ENCODE measurements at places on chromosomes 3 and 15.

DNA sequence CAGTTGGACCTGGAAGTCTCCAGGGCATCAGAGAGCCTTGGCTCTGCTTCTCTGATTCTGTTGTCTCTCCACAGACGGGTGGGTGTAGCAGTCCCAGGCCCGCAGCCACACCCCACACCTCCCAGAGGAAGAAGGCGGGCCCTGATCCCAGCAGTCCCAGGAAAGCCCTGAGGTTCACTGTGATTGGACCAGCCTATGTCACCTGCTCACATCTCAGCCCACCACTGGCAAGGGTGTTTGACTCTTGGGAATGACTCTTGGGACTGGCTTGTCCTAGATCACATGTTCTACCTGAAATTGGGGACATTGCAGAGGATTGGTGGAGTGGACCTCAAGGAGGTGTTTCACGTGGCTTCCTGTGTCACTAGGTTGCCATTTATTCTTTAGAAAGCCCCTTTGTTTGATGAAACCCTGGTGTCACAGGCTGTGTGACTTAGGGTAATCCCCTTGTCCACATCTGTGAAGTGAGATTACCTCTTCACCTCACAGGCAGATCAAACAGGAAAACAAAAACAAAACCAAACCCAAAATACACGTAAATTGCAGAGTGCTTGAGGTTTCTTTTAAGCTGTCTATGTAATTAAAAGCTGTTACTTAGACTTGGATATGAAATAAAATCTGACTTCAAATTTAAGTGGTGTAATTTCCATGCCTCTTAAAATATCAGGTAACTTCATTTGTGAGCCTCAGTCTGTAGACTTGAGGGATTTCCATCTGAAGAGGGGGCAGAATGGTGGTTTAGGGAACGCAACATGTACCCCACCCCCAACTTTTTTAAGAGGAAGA is 26.7 kb downstream of the FLNB start:
- no peaks in the 10 kb centered on the region for H3K27me3 ChIP-seq
- no peak for DNase-seq
- H3K36me3 ChIP-seq = no peaks in the 10 kb centered on the region
- H3K27ac ChIP-seq = no peak overlapping the region
- H3K4me1 ChIP-seq = peaks cover 5% of the 10 kb centered on the region
- no peak overlapping the region for H3K4me3 ChIP-seq

GRCh38 chr3:139758654-139759291 is 81.0 kb upstream of the NMNAT3 start:
- H3K4me1 ChIP-seq = no peaks in the 10 kb centered on the region
- H3K4me3 ChIP-seq = no peak overlapping the region
- no peaks in the 10 kb centered on the region for H3K36me3 ChIP-seq
- no peak overlapping the region for H3K27ac ChIP-seq

DNA sequence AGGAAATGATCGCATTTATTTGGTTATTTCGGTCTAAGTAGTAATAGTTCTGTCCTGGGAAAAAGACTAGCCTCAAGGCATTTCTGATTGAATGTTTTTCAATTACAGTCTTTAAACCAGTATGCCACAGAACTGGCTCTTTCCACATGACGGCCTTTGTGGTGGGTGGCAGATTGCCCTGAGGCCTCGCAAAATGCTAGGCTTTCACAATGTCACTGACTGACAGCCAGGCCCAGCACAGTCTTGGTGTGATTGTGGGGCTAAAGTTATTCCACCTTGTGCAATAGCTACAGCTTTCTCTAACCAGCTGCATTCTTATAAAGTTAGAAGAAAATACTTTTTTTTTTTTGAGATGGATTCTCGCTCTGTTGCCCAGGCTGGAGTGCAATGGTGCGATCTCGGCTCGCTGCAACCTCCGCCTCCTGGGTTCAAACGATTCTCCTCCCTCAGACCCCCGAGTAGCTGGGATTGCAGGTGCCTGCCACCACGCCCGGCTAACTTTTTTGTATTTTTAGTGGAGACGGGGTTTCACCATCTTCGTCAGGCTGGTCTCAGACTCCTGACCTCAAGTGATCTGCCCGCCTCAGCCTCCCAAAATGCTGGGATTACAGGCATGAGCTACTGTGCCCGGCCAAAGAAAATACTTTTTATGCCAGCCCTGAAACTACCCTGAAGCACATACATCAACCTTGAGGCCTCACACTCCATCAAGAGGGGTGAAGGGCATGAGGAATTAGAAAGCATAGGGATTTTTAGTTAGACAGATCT is 2.5 kb upstream of the ADIPOQ start:
- H3K27ac ChIP-seq = no peak overlapping the region
- H3K4me1 ChIP-seq = no peaks in the 10 kb centered on the region
- no peak overlapping the region for H3K4me3 ChIP-seq
- H3K27me3 ChIP-seq = no peaks in the 10 kb centered on the region

DNA sequence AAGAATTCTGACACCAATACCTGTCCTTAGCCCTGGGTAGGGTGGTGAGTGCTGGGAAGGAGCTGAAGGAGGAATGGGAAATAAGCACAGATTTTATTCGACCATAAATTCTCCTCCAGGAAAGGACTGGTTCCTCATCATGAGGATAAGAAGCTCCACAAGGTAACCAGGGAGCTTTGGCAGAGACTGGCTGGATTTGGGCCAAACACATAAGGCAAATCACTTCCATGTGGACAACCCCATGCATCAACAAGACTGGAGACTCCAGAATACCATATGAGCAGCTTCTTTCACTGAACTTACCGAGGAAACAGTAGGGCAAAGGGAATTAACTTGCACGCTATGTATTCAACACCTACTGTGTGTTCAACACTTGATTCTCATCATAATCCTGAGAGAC is 312.5 kb downstream of the NTRK3 start:
- H3K4me3 ChIP-seq = no peak overlapping the region
- DNase-seq = no peak
- H3K36me3 ChIP-seq = no peaks in the 10 kb centered on the region
- no peaks in the 10 kb centered on the region for H3K4me1 ChIP-seq

GRCh38 chr15:24823473-24823872 is 131.3 kb upstream of the SNRPN start:
- H3K4me3 ChIP-seq = no peak overlapping the region
- no peaks in the 10 kb centered on the region for H3K36me3 ChIP-seq
- H3K27ac ChIP-seq = no peak overlapping the region
- DNase-seq = peak; percentile 92
- H3K4me1 ChIP-seq = no peaks in the 10 kb centered on the region

- H3K27ac ChIP-seq = no peak overlapping the region
- no peaks in the 10 kb centered on the region for H3K4me1 ChIP-seq
- no peaks in the 10 kb centered on the region for H3K27me3 ChIP-seq
- no peak overlapping the region for H3K4me3 ChIP-seq
- no peak for DNase-seq
- H3K36me3 ChIP-seq = no peaks in the 10 kb centered on the region
Measured at GRCh38 chr3:64612916-64613526, 74.8 kb downstream of the ADAMTS9 start.

- no peaks in the 10 kb centered on the region for H3K27me3 ChIP-seq
- no peak overlapping the region for H3K27ac ChIP-seq
- no peaks in the 10 kb centered on the region for H3K4me1 ChIP-seq
- no peak overlapping the region for H3K4me3 ChIP-seq
- DNase-seq = no peak
Measured at GRCh38 chr15:72033711-72034110, 84.2 kb downstream of the MYO9A start.

GRCh38 chr3:183489455-183490210 is 61.2 kb upstream of the MCF2L2 start:
- H3K4me1 ChIP-seq = no peaks in the 10 kb centered on the region
- H3K27me3 ChIP-seq = no peaks in the 10 kb centered on the region
- no peak overlapping the region for H3K27ac ChIP-seq
- DNase-seq = no peak
- H3K4me3 ChIP-seq = no peak overlapping the region

GRCh38 chr3:169964176-169964575 is 2.4 kb upstream of the SEC62 start:
- no peak for DNase-seq
- no peaks in the 10 kb centered on the region for H3K27me3 ChIP-seq
- no peaks in the 10 kb centered on the region for H3K36me3 ChIP-seq

DNA sequence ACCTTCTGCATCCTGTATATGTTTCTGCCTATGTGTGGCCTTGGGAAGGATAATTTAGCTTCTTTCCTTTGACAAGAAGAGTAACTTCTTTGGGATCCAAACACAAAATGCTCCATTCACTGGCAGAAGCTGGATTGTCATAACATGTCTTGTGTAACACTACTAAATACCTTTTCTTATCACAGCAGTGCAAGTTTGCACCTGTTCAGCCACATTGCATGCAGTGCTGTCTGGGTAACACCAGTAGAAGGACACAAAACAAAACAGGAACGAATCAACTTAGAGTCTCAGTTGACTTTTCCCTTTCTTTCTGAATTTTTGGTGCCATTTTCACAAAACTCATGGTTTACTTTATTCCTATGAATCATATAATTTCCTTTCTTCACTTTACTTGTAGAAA is 43.6 kb upstream of the TNIK start:
- no peak overlapping the region for H3K4me3 ChIP-seq
- no peak for DNase-seq
- H3K27ac ChIP-seq = no peak overlapping the region

- peaks cover 3% of the 10 kb centered on the region for H3K36me3 ChIP-seq
- no peaks in the 10 kb centered on the region for H3K27me3 ChIP-seq
- H3K4me1 ChIP-seq = no peaks in the 10 kb centered on the region
- H3K27ac ChIP-seq = no peak overlapping the region
- H3K4me3 ChIP-seq = no peak overlapping the region
Measured at GRCh38 chr3:9013782-9014563, 50.7 kb upstream of the RAD18 start.

- no peak overlapping the region for H3K4me3 ChIP-seq
- DNase-seq = no peak
- peaks cover 1% of the 10 kb centered on the region for H3K4me1 ChIP-seq
Measured at GRCh38 chr3:111080413-111080812, 8.8 kb downstream of the NECTIN3 start.

GRCh38 chr3:161452179-161452578 is 44.4 kb upstream of the OTOL1 start:
- H3K27me3 ChIP-seq = no peaks in the 10 kb centered on the region
- H3K4me3 ChIP-seq = no peak overlapping the region
- no peaks in the 10 kb centered on the region for H3K36me3 ChIP-seq
- no peaks in the 10 kb centered on the region for H3K4me1 ChIP-seq
- no peak for DNase-seq

- no peaks in the 10 kb centered on the region for H3K27me3 ChIP-seq
- DNase-seq = no peak
- no peak overlapping the region for H3K27ac ChIP-seq
- H3K4me1 ChIP-seq = peaks cover 4% of the 10 kb centered on the region
- no peak overlapping the region for H3K4me3 ChIP-seq
Measured at GRCh38 chr15:53835309-53835708, 75.8 kb upstream of the WDR72 start.

DNA sequence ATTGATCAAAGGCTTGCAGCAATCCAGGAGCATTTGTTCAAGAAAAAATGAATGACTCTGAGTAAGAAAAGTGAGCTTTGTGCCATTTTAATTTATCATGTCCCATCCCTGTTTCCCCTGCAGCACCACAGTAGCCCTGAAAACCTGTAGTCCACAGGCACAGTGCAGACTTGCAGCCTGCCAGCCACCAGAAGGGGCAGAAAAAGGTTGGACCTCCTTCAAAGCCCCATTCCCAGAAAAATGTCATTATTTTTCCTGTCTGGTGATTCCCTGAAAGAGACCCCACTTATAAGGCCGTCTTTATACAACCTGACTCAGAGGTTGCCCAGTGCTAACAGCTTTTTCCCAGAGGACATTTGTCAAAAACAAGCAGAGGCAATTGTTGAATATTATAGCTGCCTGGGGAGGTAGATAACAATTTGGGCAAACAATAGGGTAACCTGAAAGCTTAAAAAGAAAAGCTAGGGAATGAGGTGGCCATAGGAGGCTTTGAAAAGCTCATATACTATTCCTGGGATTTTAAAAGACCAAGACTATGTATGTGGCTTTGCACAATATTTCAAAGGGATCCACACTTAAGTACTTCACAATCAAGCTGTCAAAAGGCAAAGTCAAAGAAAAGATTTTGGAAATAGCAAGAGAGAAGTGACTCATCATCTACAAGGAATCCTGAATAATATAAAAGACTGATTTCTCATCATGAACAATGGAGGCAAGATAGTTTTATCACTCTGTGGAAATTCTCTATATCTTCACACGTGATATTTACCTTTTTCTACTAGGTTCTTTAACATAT is 136.8 kb upstream of the PLXNA1 start:
- no peak overlapping the region for H3K27ac ChIP-seq
- no peak overlapping the region for H3K4me3 ChIP-seq
- H3K36me3 ChIP-seq = no peaks in the 10 kb centered on the region
- H3K27me3 ChIP-seq = no peaks in the 10 kb centered on the region
- H3K4me1 ChIP-seq = peaks cover 11% of the 10 kb centered on the region

DNA sequence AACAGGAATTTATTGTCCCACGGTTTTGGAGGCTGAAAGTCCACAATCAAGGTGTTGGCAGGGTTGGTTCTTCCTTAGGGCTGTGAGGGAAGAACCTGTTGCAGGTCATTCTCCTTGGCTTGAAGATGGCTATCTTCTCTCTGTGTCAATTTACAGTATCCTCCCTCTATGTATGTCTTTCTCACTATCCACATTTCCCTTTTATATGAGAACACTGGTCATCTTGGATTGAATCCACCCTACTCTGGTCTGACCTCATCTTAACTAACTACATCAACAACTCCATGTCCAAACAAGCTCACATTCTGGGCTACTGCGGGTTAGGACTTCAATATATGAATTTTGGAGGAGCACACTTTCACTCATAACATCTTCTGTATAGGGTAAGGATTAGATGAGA is 61.9 kb downstream of the CLDN1 start:
- no peaks in the 10 kb centered on the region for H3K36me3 ChIP-seq
- DNase-seq = no peak
- H3K27me3 ChIP-seq = no peaks in the 10 kb centered on the region
- H3K4me3 ChIP-seq = no peak overlapping the region
- no peak overlapping the region for H3K27ac ChIP-seq

DNA sequence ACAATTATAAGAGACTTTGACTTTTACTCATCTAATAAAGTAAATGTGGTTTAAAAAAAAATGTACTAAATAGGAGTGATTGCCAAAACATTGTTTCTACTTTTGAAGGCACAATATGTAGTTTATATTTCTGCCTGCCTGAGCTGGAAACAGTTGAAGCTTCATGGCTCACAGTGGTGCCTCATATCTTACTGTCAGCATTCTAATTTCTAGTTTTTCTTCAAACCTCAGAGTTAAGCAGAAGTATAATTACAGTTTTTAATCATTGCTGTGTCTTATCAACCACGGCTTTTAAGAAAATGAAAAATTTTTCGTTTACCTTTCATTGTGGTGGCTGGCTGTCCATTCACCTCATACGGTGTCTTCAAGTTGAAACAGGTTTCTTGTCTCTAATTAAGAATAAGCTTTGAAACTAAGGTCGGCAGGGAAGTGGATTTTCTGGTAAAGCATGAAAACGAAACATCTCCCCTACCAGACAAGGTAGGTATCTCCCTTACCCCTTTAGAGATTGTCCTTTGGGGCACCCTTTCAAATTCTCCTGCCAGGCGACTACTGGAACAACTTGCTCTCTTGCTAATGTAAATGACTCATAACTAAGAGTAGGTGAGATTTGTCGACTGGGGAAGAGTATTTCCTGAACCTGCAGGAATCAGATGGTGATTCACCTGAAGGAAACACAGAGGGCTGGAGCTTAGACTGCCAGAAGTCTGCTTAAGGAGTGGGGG is at the start of gene GPR87:
Gene GPR87, minus strand, starts transcription at position 554 of the 725 bp plus-strand sequence. CDS start 16,720 bp downstream, outside the sequence.
- no peaks in the 10 kb centered on the region for H3K36me3 ChIP-seq
- H3K4me1 ChIP-seq = peaks cover 2% of the 10 kb centered on the region
- no peaks in the 10 kb centered on the region for H3K27me3 ChIP-seq
